ENCODE measurements at places on chromosomes 2 and 18.

- DNase-seq, result peak; percentile 15
Observed at GRCh38 chr2:69013840-69014821, 1.2 kb downstream of the ANTXR1 start.

GRCh38 chr2:207594264-207594663 lies 30.9 kb downstream of the METTL21A start:
- no peak for DNase-seq

- peak; percentile 49 for DNase-seq
Observed at GRCh38 chr2:41966431-41966893, 81.4 kb upstream of the PKDCC start.

DNA sequence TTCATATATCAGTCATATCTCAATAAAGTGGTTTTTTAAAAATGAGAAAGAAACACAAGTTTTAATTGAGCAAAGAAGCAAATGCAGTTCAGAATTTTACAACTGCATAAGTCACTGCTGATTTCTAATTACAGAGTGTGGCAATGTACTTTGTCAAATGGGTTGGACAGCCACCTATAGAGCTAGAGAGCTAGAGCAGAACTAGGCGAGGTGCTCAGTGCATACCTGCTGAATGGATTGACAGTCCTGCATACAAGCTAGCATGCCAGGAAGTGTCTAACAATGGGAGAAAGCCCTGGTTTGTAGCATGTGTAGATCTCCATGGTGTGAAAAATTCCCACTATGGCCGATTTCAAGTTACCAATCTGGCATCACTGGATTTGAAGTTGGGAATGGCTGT lies 106.3 kb upstream of the CDCA7 start:
- no peak for DNase-seq

GRCh38 chr18:70047931-70048603 lies 100.4 kb upstream of the CD226 start:
- DNase-seq, result no peak

GRCh38 chr2:216554286-216554685 lies 55.6 kb downstream of the RPL37A start:
- DNase-seq, result no peak

DNA sequence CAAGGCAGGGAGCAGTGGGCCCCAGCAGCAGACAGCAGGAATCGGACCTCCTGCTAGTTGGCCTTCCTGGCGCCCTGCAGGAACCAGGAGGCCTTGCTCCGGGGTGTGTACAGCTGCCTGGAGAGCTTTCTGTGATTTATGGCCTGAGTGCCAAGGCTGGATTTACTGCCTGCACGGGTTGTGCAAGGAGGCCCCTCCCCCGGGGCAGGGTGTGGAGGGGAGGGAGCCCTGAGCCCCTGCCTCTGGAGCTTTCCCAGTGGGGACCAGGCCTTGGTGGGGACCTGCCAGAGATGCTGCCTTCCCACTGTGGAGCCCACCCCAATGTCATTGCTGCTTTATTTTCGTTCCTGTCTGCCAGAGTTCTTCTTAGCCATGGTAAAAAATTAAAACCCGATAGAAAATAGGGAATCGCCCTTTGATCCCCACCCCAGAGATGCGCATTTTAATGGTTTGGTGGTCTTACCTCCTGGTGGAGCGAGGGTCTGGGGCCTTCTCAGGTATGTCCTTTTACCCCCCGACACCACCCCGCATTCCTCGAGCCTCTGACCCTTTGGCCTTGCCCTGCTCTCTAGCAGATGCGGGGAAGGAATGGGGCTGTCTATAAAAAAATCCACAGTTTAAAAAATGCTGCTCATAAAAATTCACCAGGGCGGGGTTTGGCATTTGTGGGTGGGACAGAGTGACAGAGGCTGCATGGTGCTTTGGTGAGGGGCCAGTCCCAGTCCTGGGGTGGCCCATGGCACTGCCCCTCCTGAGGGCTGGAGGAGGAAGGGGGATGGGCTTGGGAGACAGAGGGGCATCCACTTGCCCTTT lies 6.9 kb upstream of the RALB start:
- DNase-seq, result peak; percentile 62
